ENCODE measurements at places on chromosomes 13 and 19.

- no peak for DNase-seq
Measured at GRCh38 chr19:1125601-1126467, 22.0 kb downstream of the GPX4 start.

- no peak for DNase-seq
Measured at GRCh38 chr19:7018828-7019227, 2.4 kb downstream of the MBD3L2B start.

DNA sequence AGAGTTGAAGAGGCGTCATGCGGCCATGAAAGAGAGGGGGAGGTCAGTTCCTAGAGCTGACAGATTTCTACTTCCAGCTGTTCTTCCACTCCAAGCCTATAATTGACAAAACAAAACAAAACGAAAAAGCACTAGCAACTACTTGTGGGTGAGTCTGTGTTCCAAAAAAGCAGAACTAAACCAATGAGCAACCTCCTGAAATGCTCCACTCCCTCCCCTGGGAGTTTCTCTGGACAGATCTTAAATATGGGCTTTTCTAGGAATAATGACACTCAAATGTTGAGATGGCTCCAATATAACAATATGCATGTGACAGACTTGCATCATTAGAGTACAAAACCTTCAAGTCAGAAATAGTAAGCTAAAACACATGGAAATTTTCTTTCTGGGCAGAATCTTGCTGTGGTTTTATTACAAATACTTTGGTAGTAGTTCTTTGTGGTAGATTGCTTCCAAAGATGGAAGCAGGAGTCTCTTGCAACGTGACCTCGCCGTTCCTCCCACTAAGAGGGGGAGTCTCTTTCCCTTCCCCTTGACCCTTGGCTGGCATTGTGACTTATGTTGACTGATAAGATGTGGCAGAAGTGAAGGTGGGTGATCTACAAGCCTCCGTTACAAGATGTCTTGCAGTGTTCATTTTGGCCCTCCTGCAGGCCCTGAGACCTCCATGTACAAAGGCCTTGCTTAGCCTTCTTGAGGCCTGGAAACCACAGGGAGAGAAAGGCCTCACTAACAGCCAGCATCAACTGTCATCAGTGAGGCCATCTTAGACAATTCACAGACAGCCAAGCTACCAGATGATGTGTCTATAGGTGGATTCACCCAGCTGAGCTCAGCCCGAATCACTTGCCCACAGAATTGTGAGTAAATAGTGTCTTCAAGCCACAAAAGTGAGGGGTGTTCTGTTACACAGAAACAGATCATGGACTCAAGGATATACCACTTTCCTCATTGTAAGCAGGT, 173.1 kb upstream of the RFC3 start:
- DNase-seq, result no peak

- no peak for DNase-seq
Measured at GRCh38 chr19:16860118-16860517, 28.7 kb upstream of the F2RL3 start.

DNA sequence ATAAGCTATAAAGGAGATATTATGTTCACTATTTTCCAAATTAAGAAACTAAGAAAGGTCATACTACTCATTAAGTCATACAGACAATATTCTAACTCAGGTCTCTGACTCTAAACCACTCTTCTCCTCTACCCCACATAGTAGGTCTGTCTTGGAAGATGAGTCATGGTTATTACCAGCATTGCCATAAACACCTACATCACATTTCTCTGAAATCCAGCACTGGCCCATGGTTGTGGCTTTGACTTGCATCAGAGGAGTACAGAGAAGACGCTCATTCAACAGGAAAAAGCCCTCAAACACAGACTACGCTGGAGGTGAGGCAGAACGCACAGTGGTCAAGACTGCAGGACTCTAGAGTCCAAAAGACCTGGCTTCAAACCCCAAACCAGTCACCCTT, 476.8 kb downstream of the COG6 start:
- DNase-seq, result no peak

GRCh38 chr19:18322318-18322758, 538 bp downstream of the LSM4 start:
- no peak for DNase-seq

DNA sequence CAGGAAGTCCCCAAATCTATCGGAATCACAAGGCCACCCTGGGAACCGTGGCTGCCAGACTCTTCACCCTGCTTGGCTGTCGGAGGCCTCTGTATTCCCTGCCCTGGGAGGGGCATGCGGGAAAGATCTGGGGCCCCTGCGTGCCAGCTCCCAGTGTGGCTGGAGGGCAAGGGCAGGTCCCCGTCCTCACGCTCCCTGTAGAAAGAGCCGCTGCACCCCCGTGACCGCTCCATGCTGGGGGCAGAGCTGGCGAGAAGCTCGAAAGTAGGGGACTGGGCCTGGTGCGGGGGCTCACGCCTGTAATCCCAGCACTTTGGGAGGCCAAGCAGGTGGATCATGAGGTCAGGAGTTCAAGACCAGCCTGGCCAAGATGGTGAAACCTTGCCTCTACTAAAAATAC, 208.4 kb upstream of the SOX1 start:
- DNase-seq, result no peak

GRCh38 chr13:103130146-103130545, 63.9 kb upstream of the SLC10A2 start:
- DNase-seq, result no peak

DNA sequence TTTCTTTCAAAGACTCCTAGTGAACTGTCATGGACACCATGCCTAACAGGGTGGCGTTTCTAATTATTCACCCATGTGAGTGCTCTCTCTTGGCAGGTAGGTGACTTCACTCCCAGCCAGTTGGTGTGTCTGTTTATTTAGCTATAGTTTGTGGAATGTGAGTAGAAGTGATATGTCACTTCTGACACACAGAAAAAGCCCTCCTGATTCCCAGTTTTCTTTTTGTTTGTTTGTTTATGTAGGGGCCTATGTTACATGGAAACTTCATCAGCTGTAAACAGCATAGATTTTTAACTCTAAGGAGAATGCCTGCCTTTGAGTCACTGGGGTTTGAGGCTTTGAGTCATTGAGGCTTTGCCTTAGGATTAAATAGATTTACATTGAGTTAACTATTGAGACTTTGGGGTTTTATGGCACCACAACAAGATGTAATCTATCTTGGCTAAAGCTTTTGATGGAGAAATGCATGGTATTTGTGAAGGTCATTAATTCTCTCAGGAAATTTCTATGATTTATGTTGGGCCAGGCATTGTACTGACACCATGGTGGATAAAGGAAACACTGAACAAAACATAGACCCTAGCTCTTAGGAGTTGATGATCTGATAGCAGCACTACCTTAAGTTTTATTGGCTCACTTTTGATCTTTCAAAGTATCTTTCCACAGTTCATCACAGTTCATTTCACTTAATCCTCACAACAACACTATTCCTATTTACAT, 45.3 kb downstream of the UFM1 start:
- no peak for DNase-seq

DNA sequence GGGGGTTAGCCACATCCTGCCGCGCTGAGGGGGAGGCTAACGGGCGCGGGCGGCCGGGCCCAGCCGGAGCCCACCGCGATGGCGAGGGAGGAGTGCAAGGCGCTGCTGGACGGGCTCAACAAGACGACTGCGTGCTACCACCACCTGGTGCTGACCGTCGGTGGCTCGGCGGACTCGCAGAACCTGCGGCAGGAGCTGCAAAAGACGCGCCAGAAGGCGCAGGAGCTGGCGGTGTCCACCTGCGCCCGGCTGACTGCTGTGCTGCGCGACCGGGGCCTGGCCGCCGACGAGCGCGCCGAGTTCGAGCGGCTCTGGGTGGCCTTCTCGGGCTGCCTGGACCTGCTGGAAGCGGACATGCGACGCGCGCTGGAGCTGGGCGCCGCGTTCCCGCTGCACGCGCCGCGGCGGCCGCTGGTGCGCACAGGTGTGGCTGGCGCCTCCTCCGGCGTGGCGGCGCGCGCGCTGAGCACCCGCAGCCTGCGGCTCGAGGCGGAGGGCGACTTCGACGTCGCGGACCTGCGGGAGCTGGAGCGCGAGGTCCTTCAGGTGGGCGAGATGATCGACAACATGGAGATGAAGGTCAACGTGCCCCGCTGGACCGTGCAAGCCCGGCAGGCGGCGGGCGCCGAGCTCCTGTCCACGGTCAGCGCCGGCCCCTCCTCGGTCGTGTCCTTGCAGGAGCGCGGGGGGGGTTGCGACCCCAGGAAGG, 692 bp downstream of the RGS9BP start:
- no peak for DNase-seq

DNA sequence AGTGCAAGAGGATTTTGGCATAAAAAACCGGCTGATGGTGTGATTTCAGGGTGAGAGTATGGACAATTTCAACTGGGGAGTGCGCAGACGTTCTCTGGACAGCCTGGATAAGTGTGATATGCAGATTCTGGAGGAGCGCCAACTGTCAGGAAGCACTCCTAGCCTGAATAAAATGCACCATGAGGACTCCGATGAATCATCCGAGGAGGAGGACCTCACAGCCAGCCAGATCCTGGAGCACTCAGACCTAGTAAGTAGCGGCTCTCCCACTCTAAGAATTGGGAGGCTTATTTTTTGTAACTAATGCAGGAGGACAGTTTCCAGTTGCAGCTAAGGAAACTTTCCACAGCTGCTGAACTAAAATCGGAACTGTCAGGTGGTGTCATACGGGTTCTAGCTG, 53.6 kb downstream of the ZAR1L start:
- DNase-seq, result no peak

- peak; percentile 5 for DNase-seq
Measured at GRCh38 chr19:30666301-30666803, 294.2 kb downstream of the ZNF536 start.

DNA sequence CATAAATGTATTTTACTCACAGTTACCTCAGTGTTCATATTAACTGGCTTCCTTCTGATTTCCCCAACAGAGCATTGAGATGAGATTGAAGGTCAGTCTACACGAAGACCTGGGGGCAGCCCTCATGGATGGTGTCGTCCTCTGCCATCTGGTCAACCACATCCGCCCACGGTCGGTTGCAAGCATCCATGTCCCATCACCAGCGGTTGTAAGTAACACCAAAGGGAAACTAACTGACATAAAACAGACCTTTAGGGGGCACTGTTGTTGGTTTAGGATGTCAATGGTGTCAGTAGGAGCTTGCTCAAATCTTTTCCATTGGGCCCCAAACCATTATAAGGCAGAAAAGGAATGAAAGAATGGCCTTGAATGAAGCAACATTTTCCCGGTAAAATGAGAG, 68.2 kb downstream of the ESD start:
- no peak for DNase-seq

All from T-helper 2 cell (primary cell).